ENCODE measurements at places on chromosomes 3 and 15.

GRCh38 chr3:79361748-79362378, 405.9 kb downstream of the ROBO1 start:
- H3K4me3 ChIP-seq, result no peak overlapping the region
- H3K36me3 ChIP-seq, result no peaks in the 10 kb centered on the region
- H3K27ac ChIP-seq, result no peak overlapping the region
- no peaks in the 10 kb centered on the region for H3K4me1 ChIP-seq
- DNase-seq, result no peak
- H3K27me3 ChIP-seq, result no peaks in the 10 kb centered on the region

DNA sequence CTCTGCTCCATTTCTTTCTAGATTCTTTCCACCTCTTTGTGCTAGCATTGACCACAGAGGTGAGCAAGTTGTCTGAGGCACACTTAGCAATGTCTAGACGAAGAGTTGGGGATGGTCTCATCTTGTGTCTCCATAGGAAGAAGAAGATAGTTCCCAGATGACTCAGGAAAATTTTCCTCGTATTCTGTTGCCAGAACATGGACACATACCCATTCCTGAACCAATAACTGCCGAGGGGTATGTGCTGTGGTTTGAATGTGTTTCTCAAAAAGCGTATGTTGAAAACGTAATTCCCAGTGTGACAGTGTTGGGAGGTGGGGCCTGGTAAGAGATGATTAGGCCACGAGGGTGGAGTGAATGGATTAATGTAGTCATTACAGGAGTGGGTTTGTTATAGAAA, 107.5 kb upstream of the GALNT15 start:
- DNase-seq, result no peak
- no peaks in the 10 kb centered on the region for H3K36me3 ChIP-seq
- no peak overlapping the region for H3K27ac ChIP-seq
- H3K4me1 ChIP-seq, result peaks cover 23% of the 10 kb centered on the region

GRCh38 chr3:58066842-58067241, 58.6 kb downstream of the FLNB start:
- no peak for DNase-seq
- H3K27ac ChIP-seq, result no peak overlapping the region
- H3K4me3 ChIP-seq, result no peak overlapping the region
- H3K36me3 ChIP-seq, result no peaks in the 10 kb centered on the region
- no peaks in the 10 kb centered on the region for H3K27me3 ChIP-seq

DNA sequence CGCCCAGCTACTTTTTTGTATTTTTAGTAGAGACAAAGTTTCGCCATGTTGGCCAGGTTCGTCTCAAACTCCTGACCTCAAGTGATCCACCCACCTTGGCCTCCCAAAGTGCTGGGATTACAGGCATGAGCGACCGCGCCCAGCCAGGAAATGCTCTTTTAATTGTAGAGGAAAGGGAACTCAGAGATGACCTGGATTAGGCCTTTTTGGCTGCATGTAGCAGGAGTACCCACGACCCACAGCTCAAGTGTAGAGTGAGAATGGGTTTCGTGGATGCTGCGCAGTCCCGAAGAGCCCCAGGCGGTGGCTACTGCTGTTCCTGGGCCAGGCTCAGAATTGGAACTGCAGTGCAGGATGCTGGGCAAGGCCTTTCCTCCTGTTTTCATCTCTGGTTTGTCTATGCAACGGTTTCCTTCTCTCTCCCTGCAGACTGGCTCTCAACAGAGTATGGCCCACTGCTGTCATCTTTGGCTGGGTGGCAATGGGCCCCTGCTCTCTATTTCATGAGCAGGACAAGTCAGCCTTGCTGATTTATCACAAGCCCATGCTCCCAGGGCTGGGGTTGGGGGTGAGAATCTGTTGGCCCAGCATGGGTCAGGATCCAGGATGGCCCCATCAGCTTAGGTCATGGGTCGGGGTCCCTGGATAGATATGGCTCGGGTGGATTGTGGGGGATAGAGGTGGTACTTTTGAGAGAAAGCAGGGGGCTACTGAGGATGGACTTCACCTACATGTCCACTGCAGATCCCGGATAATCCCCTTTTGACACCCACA, 51.2 kb downstream of the GASK1A start:
- H3K36me3 ChIP-seq, result no peaks in the 10 kb centered on the region
- H3K27ac ChIP-seq, result no peak overlapping the region
- no peaks in the 10 kb centered on the region for H3K27me3 ChIP-seq
- no peaks in the 10 kb centered on the region for H3K4me1 ChIP-seq
- no peak for DNase-seq
- H3K4me3 ChIP-seq, result no peak overlapping the region

- H3K27me3 ChIP-seq, result no peaks in the 10 kb centered on the region
- H3K36me3 ChIP-seq, result peaks cover 100% of the 10 kb centered on the region
- peaks cover 52% of the 10 kb centered on the region for H3K4me1 ChIP-seq
- no peak for DNase-seq
- H3K27ac ChIP-seq, result peak overlapping the region; percentile 83
Observed at GRCh38 chr15:64857421-64857820, 15.7 kb downstream of the PLEKHO2 start.

GRCh38 chr3:13709706-13710105, 160.8 kb downstream of the FBLN2 start:
- H3K36me3 ChIP-seq, result no peaks in the 10 kb centered on the region
- no peak for DNase-seq
- H3K27me3 ChIP-seq, result no peaks in the 10 kb centered on the region
- H3K4me1 ChIP-seq, result no peaks in the 10 kb centered on the region

DNA sequence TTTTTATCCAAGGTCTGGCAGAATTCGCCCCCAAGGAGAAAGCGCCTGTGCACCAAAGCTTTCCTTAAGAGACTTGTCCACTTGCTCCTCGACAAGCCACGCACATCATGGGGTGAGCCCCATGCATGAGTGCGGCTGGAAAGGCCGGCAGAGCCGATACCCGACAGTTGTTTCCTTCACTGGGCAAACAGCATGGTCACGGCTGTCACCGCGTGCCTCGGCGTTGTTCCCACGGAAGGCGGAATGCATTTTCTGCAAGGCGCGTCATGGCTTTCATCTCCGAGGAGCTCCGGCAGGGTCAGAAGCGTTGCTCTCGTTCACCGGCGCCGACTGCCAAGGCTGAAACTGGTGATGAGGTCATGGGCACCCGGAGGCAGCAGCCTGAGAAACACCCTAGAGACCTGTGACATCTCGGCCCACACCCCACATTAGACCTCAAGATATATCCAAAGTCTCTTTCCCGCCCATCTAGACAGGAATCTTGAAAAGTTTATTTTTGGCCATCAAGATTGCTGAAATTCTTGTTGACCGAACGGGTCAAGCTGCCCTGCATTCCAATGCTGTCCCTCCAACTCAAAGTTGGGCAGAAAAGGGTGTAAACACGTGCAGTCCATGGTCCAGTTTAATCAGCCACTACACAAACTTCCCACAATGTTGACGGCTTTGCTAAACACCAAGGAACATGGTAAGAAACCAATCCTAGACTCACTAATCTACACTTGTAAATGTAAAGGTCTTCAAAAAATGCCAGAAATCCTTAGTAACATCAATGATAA, 604 bp upstream of the TJP1 start:
- peaks cover 38% of the 10 kb centered on the region for H3K4me1 ChIP-seq

DNA sequence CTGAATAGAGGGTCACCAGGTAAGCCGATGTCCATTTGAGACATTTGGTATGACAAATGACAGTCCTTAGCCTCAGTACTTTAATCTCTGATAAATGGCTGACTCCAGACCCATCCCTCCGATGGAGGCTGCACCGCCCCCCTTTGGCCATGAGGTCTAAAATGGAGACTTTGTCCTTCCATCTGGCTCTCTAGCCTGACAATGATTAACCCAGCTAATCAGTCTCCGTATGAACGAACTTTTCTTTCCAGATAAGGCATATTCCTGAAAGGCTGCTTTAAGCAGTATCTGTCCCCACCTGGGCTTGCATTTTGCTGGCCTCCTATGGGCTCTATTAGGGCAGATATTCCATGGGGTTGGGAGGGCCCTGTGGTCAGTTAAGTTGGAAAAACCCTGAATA, 10.8 kb upstream of the MYZAP start:
- DNase-seq, result no peak
- H3K27me3 ChIP-seq, result no peaks in the 10 kb centered on the region
- H3K36me3 ChIP-seq, result no peaks in the 10 kb centered on the region
- H3K4me1 ChIP-seq, result peaks cover 3% of the 10 kb centered on the region
- H3K4me3 ChIP-seq, result no peak overlapping the region
